Vein endothelial cell (primary cell): ENCODE measurements at places on chromosomes 5 and 9. TPM values are rescaled to one million over a fixed set of nuclear protein-coding genes. Genes with fewer than 3 reads are reported as not detected.

ABCA2 gene
- total RNA-seq = 12.4 and 18.6 TPM in 2 replicates

HNRNPA0 gene
- 21.1 and 24.2 TPM in 2 replicates for total RNA-seq

ENTREP1 gene
- 6.1 and 9.8 TPM in 2 replicates for total RNA-seq

NEURL1B gene
- 0.65 and 1.6 TPM in 2 replicates for total RNA-seq

PLAC8L1 gene
- total RNA-seq = 0.29 TPM in 1 of 2 replicates, not detected in the other

GPR150 gene
- total RNA-seq = 0.29 and 0.33 TPM in 2 replicates

C8G gene
- 0.33 and 0.76 TPM in 2 replicates for total RNA-seq

SVEP1 gene
- total RNA-seq = 0.10 and 0.33 TPM in 2 replicates
